AG04450 (cell line): ENCODE measurements at places on chromosomes 6 and 20. TPM values are rescaled to one million over a fixed set of nuclear protein-coding genes. Genes with fewer than 3 reads are reported as not detected.
A peak's percentile ranks its signal among the peaks of the same experiment; 100 is the strongest.

DNA sequence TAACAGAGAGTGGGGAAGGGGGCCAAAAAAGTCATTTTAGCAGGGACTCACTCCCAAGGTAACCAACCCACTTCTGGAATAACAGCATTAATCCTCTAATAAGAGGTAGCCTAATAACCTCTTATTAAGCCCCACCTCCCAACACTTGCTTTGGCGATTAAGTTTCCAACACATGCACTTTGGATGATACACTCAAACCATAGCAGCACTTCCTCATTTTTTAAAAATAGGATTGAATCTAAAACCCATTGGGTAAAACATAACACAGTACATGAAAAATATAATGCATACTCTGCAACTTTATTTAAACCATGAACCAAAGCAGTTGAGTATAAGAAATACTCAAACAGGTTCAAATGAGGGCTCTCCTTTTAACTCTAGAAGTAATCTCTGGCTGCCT is 318.3 kb downstream of the HACE1 start:
- DNase-seq, result no peak

Gene BPIFB1
- polyA plus RNA-seq, result not detected in 2 replicates

DNA sequence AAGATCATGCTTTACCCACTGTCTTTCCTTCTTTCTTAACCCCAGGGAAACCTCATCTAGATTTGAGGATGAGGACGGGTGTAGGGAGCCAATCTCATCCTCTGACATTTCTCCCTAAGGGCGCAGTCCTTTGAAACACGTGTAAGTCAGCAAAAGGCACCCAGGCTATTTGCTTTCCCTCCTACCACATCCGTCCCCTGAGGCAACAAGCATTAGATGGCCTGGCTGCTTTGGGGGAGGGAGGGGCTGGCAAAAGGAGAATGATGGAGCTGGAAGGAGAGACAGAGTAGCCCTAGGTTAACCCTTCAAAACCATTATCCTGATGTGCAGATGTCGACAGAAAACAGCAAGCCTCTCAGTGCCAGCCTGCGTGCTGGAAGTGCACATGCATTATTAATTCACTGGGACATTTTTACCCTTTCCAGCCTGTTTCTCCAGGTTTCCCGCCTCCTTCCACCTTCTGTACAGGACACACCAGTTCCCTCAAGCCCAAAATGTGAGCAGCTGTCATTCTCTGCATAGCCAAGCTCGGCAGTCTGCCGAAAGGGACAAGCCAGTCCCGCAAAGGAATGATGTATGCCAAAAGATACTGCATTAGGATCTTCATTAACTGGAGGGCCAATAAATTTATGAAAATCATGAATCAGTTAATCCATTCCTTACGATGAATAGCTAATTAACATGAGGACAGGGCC is 547.2 kb downstream of the CD83 start:
- no peak for DNase-seq

GRCh38 chr6:57267586-57268293 is 45.6 kb upstream of the RAB23 start:
- peak; percentile 96 for DNase-seq

GRCh38 chr6:24273096-24273870 is 84.6 kb downstream of the DCDC2 start:
- no peak for DNase-seq
